ENCODE measurements at places on chromosomes 1 and 21.

- DNase-seq: no peak
These were observed 462.7 kb upstream of the PKN2 start for GRCh38 chr1:88221411-88221810.

- no peak for DNase-seq
These were observed 243.1 kb downstream of the LTN1 start for GRCh38 chr21:28749536-28749935.

- peak; percentile 14 for DNase-seq
These were observed 450 bp downstream of the SDE2 start for GRCh38 chr1:225998560-225999226.

GRCh38 chr1:215407575-215407974 is 159.5 kb upstream of the KCTD3 start:
- DNase-seq: peak; percentile 17

DNA sequence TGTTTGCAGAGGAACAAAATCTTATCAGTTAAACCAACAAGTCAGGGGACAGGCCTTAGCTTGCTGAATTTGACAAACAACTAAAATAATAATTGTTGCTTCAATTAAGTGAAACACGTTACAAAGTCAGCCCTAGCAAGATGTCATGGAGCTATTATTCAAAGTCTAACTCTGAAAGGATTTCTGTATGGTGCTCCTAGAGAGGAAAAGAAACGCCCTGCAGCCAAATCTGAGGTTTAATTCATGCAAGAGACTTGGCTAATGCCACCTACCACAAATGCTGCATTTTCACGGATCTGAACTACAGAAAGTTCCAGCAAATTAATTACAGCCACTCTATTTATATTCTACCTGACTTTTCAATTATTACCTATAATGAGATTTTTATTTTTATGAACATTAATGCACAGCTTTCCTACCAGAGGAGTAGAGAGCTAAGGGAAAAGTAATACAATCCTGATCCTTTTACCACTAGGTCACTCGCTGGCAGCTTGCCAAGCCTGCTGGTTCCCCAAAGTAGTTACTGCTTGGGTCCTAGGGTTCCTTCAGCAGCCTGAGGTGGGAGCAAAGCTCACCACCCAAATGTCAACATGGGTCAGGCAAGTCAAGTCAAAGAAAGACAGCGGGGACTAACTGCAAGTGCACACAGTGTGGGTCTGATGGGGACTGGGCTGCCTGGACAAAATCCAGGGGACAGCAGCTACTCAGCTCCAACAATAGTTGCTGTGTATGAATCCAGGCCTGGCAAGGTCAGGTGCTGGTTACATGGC is 8.5 kb downstream of the COLGALT2 start:
- no peak for DNase-seq

- no peak for DNase-seq
These were observed 13.1 kb downstream of the OR2T11 start for GRCh38 chr1:248621770-248622169.

DNA sequence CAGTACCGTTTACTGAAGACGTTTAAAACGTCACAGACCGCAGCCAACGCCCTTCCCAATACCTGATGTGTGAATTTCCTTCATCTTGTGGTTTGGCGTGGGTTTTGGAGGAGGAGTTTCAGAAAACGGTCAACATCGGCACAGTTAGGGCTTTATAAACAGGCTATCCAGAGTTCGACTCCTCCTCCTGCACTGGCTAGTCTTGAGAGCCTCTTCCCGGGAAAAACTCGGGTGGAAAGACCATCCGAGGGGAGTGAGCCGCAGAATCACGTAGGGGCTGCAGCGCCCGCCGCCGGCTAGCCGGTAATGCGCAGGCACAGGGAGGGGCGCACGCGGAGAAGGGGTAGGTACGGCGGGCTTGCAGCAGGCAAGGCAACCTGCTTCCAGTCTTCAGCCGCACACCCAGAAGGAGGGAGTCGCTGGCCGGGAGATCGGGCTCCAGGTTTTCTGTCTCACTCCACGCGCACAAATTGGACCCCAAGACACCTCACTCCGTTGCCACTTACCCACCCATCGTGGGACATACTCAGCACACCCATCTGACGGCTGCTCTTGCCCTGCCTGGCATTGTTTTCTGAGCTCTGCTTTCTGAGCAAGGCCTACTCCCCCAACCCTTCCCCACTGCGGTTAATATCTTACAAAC is 25.4 kb downstream of the SLC19A2 start:
- no peak for DNase-seq

DNA sequence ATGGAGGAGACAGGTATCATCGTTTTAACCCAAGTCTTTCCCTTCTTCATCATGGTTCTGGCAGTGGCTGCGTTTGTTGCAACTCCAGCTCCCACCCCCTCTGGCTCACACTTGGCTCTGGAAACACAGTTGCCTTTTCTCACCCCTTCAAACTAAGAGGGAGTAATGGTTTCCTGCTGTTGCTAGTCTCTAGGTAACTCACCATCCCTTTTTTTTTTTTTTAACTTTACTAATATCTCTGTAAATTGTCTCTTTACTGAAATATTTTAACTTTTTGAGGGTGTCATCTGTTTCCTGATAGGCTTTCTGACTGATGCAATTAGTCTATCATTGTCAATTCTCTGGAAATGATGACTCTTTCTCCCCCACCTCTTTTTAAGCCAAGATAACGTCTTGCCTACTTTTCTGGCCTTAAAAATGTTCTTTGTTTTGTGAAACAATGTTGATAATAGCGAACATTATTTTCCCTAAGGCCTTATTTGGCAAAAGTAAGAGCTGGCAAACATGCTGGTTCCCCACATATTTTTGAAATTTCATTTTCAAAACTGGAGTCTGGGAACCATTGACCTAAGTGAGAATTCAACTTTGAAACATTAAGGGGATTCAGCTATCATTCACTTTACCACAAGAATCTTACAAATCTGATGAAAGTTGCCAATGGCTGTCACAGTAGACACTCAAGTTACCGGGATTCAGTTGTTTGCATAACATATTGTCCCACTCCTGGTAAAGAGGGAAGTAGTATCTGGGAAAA is 85.3 kb downstream of the LEPR start:
- DNase-seq: peak; percentile 40

Data from GM04504 (cell line).